ENCODE measurements at places on chromosomes 11 and 22.

GRCh38 chr11:10358696-10359095, 53.8 kb downstream of the ADM start:
- no peak for DNase-seq

DNA sequence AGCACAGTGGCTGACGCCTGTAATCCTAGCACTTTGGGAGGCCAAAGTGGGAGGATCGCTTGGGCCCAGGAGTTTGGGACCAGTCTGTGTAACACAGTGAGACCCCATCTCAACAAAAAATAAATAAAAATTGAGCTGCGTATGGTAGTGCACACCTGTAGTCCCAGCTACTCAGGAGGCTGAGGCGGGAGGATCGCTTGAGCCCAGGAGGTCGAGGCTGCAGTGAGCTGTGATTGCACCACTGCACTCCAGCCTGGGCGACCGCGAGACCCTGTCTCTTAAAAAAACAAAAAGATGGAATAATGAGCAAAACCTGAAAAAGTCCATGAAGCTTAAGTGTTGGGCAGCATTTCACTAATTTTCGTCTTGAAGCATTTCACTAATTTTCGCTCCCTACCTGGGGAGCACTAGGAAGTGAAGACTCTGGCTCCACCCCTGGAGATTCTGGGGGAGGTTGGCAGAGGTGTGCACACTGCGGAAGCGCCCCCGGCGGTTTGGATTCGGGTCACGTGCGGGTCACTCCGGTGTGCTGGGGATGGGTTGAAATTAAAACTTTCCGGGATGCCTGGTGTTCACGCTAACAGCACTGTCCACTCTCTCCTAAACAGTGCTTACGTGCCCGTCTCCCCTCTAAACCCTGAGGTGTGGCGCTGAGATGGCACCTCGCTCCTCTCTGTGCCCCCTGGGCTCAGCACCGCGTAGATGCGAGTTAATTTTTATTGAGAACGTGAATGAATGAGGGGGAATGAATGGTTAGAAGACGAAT, 906 bp upstream of the NAA40 start:
- DNase-seq: no peak

- DNase-seq: no peak
Measured at GRCh38 chr11:970319-970871, 44.7 kb downstream of the AP2A2 start.

DNA sequence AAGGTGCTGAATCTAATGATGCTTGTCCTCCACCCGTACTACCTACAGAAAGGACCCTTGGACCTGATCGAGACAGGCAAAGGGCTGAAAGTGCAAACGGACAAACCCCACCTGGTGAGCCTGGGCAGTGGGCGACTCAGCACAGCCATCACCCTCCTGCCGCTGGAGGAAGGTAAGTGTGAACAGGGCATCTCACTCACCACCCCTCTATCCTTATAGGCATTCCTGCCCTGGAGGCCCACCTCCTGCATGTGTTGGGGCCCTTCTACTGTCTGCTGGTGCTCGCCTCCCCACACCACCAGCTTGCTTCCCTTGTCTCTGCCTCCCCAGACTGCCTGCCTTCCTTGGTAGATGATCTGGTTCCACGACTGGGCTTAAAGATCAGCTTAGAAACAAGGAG, 7.1 kb downstream of the PHLDB1 start:
- no peak for DNase-seq

- no peak for DNase-seq
Measured at GRCh38 chr11:73292525-73292894, 15.6 kb upstream of the ARHGEF17 start.

DNA sequence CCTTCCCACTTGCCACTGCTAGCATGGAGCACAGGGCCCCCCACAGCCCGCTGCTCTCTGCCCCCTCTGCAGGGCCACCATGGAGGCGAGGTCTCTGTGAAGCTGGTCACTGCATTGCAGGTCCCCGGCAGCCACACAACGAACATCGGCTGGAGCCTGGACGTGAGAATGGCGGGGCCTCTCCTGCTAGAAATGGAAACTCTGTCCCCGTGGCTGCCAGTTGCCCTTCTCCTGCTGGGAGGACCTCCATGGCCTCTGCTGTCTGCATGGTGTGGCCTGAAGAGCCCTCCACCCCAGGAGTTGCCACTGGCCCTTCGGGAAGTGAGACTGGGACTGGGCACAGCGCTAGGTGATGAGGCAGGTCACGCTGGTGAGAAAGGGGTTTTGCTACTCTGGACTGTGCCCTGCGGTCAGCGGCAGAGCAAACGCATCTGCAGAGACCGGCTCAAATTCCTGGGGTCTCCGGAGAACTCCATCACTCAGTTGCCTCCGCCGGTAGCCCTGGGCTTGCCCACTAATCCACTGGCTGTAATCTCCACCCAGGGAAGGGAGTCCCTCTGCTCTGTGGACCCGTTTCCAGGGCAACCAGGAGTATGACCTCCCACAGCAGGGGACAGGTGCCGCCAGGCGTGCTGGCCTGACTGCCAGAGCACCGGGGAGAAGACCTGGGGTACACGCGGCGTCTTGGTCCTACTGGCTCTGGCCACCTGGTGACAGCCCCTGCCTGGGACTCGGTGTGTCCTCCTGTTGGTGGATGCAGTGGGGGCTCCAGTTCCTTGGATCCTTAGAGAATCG, 806.3 kb downstream of the BRD1 start:
- DNase-seq: no peak

DNA sequence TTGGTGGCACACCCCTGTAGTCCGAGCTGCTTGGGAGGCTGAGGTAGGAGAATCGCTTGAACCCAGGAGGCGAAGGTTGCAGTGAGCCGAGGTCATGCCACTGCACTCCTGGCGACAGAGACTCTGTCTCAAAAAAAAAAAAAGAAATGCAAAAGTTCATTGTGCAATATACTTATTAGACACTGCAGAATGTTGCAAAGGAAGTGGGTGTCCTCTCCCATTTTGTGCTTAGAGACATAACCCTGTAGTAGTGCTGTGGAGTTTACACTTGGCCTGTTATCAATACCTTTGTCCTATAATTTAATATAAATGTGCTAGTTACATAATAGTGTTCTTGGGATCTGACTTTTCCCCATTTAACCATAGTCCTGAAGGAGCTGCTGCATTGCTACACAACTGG, 9.4 kb downstream of the BCL2L13 start:
- DNase-seq: no peak

DNA sequence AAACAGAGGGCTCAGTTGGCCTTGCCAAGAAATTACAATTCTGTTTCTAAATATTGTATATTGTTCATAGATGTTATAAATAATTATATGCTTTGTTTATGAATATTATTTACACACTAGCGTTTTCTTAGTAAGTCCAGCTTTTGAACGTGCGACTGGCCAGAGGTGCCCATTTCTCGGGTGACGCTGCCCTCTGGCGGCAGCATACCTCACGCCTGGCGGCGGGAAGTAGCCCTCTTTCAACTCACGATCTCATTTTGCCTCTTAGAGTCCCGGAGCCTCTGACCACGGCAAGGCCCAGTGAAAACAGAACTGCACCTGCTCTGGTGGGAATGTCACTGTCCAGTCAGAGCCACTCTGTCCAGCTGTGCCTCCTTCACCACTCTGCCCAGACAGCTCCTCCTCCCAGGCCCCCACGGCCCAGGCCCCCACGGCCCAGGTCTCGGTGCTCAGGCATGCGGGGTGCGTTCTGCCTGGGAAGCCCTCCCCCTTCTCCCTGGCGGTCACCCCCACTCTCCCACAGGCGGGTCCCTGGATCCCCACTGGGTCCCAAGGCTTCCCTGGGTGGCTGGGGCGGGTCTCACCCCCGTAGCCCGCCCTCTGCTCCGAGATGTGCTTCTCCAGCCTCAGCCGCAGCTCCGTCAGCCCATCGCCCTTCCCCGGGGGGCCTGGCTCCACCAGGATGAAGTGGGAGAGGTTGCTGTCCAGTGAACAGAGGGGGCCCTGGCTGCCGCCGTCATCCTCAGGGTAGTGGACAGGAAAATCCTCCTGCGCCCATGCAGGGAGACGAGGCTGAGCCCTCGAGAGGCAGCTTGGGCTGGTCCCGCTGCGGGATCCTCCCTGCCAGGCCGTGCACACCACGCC, 19.3 kb downstream of the TSSC4 start:
- no peak for DNase-seq

DNA sequence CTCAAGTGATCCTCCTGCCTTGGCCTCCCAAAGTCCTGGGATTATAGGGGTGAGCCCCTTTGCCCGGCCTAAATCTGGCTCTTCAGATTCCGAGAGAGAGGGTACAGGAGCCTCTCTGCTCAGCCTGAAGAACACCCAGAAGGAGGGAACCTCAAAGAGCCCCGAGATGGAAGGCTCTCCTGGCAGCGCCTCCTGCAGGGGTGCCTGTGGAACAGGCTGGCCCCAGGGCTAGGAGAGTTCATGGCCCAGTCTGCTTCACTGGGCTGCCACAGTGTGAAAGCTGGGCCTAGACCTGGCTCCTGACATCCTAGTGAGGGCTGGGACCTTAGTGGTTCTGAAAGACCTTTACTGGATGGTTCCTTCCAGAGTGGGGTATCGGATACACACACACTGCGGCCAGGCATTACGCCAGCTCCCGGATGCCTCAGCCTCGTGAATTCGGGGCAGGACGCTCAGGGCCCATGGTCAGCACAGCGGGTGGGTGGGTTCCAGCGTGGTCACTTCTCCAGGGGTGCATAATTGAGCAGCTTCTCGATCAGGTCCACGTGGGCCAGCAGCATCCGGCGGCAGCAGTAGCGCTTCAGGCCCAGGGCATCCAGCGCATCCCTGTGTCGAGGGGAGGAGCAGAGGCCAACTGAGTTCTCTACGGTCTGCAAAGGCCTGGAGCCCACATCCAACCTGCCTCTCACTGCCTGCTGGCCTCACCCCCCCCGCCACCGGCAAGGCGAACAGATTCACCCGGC, 2.3 kb downstream of the POLR2L start:
- no peak for DNase-seq

DNA sequence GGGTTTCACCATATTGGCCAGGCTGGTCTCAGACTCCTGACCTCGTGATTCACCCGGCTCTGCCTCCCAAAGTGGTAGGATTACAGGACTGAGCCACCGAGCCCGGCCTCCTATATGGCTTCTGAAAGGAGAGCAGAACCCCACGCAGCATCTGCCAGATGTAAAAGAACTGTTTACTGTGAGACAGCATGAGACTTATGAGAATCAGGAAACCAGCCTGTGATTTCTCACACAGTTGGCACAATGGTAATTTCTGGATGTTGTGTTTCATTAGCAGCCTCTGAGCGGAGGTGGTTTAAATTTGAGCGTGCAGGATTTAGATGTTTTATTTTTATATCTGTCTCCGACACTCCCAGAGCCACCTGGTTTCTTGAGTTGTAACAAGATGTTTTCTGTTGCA, 33.8 kb downstream of the CEP164 start:
- DNase-seq: no peak

DNA sequence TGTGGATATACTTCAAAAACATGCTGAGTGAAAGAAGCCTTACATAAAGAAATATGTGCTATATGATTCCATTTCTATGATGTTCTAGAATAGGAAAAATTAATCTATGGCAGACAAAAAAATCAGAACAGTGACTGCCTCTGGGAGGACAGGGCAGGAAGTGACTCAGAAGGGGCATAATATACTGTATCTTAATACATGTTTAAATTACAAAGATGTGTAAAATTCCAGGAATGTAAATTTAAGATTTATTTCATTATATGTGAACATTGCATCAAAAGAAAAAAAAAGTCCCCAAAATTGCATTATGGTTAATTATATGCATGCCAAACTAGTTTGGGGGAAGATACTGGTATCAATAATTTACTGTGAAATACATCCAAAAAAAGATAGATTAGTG, 32.2 kb downstream of the SBF2 start:
- no peak for DNase-seq

DNA sequence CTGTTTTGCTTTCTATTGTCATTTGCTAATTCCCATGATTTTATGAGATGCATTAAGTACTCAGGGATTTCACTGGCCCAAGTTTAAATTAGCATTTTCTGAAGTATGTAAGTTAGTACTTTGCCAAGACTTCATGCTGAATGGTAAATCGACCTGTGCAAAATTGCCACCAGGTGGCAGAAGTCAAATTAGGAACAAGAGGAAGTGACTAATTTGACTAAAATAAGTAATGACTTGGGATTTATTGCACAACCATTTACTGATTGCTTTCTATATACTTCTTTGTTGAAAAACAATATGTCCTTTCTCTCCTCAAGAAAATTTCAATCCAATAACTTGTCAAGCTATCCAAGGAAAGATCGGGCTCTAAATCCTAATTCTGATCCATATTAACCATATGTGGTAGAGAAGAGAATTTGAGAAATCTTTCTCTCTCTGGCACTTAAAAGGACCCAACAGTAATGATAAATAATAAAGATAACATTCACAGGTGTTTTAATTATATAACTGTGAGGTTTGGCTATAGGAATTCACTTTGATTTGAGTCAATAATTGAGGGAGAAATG, 253.7 kb upstream of the CHORDC1 start:
- no peak for DNase-seq

- DNase-seq: no peak
Measured at GRCh38 chr11:123100379-123101085, 38.6 kb upstream of the HSPA8 start.

DNA sequence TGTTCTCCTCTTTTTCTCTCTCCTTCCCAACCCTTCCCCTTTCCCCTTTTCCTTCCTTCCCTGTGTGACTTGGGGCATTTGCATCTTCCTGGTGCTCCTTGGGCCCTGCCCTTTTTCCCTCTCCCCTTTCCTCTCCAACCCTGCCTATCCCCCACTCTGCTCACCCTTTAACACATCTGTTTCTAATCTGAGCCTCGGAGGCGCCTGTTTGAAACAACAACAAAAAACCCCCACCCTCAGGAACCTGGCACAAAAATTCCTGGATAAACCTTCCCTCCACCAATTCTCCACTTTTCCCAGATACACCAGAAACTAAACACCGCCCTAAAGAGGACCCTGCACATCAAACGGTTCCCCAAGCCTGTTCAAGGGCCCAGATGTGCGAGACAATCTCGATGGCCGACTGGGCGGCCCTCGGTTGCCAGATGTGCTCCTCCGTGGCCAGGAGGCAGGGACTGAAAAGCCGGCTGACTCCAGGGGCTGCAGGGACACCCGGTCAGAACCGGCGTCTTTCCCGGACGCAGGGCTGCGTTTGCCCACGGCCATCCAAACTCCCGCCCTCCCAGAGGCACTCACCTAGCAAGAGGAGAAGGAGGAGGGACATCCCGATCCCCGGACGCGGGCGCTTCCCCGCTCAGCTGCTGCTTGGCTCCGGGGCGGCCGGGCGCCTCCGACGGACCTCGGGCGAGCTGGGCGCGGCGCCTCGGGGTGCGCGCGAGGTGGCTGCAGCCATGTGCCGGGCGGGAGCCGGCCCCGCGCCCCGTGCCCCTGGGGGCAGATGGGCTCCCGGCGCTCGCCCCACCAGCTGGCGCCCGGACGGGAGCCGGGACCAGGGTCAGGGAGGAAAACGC, 486 bp downstream of the CLMP start:
- DNase-seq: no peak

GRCh38 chr22:21936151-21936775, 16.4 kb downstream of the PPM1F start:
- DNase-seq: no peak

All from AG04449 (cell line).